Activated naive CD4-positive, alpha-beta T cell treated with anti-CD3 and anti-CD28 coated beads, Interleukin-2, amount 50 U/mL, for 72 hours (primary cell): ENCODE measurements at places on chromosomes 16 and 17. TPM values are rescaled to one million over a fixed set of nuclear protein-coding genes. Genes with fewer than 3 reads are reported as not detected.

- DNase-seq, result no peak
These were observed 19.3 kb upstream of the RBFOX3 start for GRCh38 chr17:79630126-79630525.

Gene DLX3
- 0.10 TPM for total RNA-seq

Gene EVPL
- total RNA-seq, result 0.34 TPM

GRCh38 chr17:35890774-35891155 is 10.6 kb upstream of the CCL5 start:
- no peak for DNase-seq

DNA sequence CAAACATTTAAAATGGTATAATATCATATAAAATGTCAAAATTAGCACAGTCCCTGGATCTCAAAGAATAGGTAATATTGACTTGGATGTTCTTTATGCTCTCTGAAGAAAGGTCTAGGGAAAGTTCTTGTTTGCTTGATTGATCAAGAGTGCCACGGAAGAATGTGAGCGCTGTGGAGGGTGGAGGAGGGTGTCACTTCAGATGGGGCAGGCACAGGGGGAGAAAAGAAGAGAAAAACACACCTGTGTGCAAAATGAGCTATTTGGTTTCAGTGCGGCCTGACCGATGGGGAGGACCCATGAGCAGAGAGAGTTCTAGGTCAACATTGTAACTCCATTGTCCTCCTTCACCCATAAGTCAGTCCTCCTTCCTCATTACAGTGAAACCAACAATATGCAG is 8.8 kb upstream of the VPS4A start:
- no peak for DNase-seq

DNA sequence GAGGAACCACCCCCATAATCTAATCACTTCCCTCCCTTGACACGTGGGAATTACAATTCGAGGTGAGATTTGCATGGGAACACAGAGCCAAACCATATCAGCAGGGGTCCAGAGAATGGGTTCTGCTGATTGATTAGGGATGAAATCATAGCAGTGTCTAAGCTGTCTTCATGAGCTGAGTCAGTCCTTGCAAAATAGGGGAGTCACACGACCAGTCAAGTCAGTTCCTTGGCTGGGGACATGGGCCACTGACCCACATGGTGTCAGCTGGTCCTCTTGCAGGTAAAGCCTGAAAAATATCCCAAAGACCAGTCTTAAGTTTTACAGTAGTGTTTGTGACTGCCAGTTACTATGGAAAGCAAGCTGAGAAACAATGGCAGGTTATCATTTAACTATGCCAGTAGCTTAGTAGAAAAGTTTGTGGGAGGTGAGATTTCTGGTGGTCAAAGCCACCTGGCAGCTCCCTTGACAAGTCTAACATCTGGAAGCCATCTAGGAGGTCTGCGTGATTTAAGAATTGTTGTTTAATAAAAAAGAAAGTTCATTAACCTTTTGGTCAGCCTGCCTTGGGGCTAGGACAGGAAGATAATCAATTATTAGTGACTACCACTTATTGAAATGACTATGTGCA is 15.7 kb upstream of the ATF7IP2 start:
- no peak for DNase-seq

Gene GPRC5B
- 0.59 TPM for total RNA-seq

DNA sequence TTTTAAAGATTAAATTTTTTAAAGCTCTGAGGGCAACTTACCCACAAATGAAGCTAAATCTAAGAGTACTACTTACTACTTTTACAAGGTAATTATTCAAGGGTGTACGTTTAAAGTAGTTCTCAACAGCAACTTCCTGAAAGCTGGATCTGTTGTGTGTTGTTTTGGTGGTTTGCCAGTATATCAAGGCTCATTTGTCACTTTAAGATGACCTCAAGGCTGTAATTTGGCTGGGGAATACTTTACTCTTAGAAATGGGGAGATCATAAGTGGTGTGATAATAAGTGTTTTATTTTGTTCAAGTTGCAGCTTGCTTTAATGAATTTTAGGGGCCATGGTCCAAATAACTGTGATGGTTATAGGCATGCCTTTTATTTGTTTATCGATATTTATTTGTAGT is 30.4 kb downstream of the AP2B1 start:
- DNase-seq, result no peak

- DNase-seq, result no peak
These were observed 11.4 kb upstream of the TMEM238L start for GRCh38 chr17:10815319-10815718.

DNA sequence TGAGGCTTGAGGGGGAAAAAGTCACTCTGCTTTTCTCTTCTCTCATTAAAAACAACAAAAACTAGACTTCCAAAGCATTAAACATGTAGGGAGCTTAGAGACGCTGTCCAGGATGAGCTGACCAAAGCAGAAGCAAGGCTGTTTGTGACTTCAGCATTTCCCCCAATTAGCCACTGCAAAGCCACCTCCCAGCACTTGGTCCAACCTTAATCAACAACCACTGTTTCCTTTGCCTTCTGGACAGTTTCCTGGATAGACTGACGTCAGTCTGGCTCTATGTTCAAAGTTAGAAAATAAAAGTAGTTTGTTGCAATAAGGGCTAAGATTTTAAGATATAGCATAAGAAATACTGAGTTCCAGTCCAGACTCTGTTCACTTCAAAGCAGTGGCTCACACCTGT is 3.1 kb downstream of the TMEM231 start:
- no peak for DNase-seq

DNA sequence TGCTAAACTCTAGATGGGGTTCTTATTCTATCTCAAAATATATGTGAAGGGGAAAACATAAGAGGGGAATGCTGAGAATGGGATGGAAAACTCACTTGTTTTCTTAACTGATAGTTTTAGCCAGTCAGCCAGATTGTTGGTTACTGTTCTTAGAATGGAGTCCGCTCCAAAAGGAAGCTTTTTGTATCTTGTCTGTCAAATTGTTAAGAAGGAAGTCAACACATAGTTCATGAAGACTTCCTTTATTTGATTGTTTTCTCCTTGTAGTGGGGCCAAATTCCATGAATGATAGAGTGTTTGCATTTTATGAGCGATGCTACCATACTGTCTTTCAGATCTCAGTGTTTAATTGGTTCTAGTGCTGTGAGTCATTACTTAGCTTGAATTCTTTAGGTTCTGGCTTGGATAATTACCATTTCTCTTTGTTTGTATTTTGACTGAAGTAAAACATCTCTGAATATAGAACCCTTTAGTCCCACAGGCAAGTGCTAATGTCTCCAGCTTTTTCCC is 98.3 kb upstream of the GOT2 start:
- DNase-seq, result no peak

Gene CPHXL2
- total RNA-seq, result not detected
